ENCODE measurements at places on chromosomes 16 and 17.

GRCh38 chr16:89502081-89502843, 5.9 kb upstream of the SPG7 start:
- peak; percentile 83 for DNase-seq

- DNase-seq = no peak
Measured at GRCh38 chr16:6258056-6258455, 1074.6 kb upstream of the RBFOX1 start.

GRCh38 chr16:79980650-79981521, 380.3 kb upstream of the MAF start:
- DNase-seq = peak; percentile 26

DNA sequence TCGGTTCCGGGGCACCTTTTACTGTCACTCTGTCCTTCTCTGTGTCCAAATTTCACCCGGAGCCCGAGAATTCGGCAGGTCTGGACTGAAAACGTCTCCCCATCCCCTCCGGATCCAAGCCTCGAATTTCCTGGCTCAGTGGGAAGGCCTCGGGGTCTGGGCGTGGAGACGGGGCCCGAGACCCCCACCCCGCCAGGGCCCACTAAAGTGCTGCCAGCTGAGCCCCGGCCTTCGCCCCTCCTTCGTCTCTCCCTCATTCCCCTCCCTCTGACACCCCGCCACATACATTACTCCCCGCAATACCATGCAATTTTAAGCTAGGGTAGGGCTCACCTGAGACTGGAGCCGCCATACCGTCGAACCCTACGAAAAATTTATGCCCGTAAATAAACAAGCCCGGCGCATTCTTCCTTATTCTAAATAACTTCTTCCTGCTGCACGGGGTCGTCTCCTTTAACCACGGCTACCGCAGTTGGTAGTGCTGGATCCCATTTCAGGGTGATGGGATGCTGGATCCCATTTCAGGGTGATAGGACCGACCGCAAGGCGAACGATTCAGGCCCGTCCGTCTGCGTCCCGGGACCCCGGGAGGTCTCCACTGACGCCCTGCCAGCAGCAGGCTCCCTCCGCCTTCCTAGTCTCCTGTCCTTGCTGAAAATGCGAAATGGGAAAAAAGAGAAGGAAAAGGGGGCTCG, 4.4 kb upstream of the OR1F1 start:
- no peak for DNase-seq

GRCh38 chr16:169014-169413, 3.2 kb downstream of the HBM start:
- no peak for DNase-seq

GRCh38 chr17:60545465-60546191, 19.6 kb upstream of the APPBP2 start:
- no peak for DNase-seq

- DNase-seq = peak; percentile 52
Measured at GRCh38 chr17:74744714-74745547, 3.5 kb upstream of the NHERF1 start.

Data from bronchial epithelial cell (primary cell).